ENCODE measurements at places on chromosomes 4 and X.

DNA sequence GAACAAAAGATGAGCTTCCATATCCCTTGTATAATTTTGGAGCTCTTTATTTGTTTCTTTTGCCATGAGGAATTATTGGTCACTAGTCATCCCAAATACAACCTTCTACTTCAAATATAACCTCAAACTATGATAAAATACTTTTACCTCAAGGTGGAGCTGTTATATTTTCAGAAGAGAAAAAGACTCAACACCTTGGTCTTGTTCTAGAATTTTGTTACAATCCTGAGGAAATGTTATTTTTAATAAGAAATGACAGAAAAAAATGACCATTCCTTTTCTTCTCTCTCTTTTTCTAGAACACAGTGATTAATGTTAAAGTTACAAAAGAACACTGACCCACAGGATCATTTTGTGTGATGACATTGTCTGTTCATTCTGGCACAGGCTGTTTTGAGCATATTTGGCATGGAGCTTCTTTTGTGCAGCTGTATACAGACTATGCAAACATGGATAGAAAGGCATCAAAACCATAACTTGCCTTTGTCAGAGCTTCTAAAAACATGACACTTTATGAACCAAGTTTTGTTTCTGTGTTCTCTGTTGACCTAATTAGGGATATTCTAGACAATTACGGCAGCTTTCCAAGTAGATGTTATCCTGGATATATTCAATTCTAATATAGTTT is 159.6 kb upstream of the CTSO start:
- DNase-seq = no peak

DNA sequence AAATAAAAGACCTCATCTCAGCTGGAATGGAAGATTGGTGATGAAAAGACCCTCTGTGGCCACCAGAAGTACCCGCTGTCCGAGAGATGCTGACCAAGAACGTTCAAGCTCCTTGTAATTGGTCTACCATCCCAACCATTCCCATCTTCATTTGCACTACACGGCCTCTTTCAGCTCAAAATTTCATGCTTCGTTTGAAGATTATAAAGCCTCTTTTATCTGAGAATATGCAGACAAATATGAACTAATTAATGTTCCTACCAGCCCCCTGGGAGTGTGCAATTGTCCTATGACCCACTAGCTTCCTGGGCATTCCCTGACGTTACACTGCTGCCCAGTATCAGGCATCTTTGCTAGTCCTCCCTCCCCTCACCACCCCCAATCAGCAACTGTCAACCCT is 583.7 kb downstream of the MID1IP1 start:
- no peak for DNase-seq

GRCh38 chr4:54318904-54319303 is 89.8 kb downstream of the PDGFRA start:
- peak; percentile 55 for DNase-seq

GRCh38 chrX:46912098-46912602 is at the start of gene JADE3:
Gene JADE3 (plus strand): TSS chrX:46912421. CDS start chrX:46984895, 72,474 bp downstream.
- DNase-seq = no peak

- no peak for DNase-seq
Measured at GRCh38 chrX:9785944-9786797, at the start of gene SHROOM2. Gene SHROOM2 (plus strand): TSS chrX:9786429. CDS start chrX:9786546, 117 bp downstream.

- no peak for DNase-seq
Measured at GRCh38 chr4:108533245-108533844, 87.0 kb upstream of the RPL34 start.

GRCh38 chr4:140529434-140529833 is 5.5 kb downstream of the ELMOD2 start:
- DNase-seq = no peak

DNA sequence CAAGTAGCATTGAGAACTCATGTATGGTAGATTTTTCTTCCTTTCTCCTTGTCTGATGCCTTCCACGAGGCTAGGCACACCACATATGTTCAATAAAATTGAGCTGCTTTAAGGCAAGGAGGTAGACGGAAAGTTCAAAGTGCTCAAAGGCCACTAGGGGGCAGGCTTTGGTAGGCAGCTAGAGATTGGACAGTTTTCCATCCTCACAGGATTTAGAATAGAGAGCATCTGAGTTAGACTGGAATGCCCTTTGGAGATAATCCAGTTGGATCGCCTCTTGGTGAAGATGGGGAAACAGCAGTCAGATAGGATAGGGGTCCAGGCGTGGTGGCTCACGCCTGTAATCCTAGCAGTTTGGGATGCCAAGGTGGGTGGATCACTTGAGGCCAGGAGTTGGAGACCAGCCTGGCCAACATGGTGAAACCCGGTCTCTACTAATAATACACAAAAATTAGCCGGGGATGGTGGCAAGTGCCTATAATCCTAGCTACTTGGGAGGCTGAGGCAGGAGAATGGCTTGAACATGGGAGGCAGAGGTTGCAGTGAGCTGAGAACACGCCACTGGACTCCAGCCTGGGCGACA is 30.4 kb downstream of the ELF4 start:
- peak; percentile 22 for DNase-seq

GRCh38 chr4:8523766-8524165 is 56.4 kb upstream of the GPR78 start:
- no peak for DNase-seq

DNA sequence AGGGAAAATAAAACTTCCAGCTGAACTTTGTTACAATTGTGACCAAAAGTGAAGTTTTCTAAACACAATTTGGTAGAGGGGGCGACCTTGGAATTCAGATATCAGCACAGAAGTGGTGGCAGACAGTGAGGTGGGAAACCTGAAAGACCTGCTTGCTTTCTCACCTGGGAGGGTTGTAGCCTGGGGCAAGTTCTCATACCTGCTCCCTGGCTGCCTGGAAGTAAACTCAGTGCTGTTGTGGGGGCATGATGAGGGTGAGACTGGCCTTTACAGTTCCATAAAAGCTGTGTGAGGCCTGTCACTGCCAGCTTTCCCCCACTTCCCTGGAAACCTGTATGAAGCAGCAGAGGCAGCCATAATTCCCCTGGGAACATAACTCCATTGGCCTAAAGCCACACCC is 1180.2 kb downstream of the FAM133A start:
- no peak for DNase-seq

GRCh38 chrX:119981286-119982070 is 37.9 kb upstream of the NKAP start:
- no peak for DNase-seq

DNA sequence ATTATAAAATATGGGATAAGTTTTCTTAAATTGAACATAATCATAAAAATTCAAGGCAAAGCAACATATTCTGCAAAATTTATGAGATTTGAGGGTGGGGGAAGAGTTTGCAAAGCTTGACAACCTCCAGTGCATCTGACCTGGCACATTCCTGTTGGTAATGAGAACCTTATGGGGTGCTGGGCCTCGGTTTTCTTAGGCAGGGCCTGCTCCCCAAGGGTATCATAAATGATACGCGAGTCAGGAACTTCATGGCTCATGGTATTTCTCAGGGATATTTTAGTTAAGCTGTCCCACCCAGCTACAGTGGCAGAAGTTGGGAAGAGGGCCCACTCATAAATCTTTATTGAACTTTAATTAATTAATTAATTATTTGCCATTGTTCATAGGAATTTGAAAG is 13.2 kb downstream of the AFF2 start:
- DNase-seq = no peak

DNA sequence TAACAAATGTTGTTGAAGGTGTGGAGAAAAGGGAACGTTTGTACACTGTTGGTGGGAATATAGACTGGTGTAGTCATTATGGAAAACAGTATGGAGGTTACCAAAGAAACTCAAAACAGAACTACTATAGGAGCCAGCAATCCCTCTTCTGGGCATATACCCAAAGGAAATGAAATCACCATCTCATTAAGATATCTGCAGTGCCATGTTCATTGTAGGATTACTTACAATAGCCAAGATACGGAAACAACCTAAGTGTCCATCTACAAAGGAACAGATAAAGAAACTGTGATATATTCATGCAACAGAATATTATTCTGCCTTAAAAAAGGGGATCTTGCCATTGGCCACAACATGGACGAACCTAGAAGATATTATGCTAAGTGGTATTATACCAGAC is 22.2 kb downstream of the APBB2 start:
- DNase-seq = no peak

DNA sequence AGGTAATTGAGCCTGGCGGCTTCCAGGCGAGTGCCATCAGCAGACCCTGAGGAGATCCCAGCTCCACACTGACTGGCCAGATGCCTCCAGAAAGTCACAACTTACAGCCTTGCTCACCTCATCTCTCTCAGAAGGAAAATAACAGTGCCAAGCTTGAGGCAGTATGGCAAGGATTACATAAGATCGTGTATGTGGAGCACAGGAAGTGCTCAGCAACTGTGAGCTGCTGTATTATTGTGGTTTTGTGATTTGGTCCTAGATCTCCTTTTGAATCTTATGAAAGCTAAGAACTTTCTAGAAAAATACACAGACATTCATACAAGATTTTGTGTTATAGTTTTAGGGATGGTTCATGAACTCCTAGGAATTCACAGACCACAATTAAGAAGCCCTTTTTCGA is 14.0 kb downstream of the RASL11B start:
- DNase-seq = no peak

- DNase-seq = no peak
Measured at GRCh38 chrX:39930786-39931528, 166.8 kb downstream of the BCOR start.

DNA sequence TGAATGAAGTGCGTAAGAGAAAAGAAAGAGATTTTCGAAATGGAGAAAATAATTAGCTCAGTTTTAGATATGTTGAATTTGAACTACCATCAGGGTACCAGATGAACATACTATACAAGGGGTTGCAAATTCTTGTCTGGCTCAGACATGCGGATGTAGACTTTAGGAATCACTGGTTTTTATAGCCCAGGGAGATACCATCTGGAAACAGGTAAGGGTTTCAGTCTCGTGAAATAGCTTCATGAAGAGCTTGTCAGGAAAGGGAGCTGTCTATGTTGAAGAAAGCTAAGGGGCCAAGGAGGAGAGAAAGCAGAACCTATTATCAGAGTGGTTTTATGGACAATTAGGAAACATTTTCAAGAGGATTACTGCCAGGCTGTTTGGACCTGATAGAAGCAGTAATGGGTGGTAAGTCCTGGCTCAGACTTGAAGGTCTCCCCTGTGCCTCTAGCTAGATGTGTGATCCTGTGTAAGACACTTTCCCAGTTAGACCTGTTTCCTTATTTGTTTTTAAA is 6.7 kb downstream of the RAB9A start:
- no peak for DNase-seq

DNA sequence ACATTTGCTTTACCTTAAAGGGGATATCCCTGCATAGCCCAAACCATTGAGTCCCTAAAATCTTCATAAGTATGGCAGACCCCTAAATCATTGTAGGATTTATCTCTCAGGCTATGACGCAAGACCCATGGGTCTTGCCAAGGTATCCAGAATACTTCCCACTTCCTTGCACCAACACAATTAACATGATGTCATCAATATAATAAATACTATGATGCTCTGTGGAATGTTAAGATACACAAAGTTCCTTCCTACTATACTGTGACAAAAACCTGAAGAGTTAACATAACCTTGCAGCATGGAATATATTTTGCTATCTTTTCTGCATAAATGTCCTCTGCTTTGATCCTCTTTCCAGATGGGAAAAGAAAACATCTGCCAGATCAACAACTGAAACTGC is 49.9 kb upstream of the TMEM184C start:
- no peak for DNase-seq

DNA sequence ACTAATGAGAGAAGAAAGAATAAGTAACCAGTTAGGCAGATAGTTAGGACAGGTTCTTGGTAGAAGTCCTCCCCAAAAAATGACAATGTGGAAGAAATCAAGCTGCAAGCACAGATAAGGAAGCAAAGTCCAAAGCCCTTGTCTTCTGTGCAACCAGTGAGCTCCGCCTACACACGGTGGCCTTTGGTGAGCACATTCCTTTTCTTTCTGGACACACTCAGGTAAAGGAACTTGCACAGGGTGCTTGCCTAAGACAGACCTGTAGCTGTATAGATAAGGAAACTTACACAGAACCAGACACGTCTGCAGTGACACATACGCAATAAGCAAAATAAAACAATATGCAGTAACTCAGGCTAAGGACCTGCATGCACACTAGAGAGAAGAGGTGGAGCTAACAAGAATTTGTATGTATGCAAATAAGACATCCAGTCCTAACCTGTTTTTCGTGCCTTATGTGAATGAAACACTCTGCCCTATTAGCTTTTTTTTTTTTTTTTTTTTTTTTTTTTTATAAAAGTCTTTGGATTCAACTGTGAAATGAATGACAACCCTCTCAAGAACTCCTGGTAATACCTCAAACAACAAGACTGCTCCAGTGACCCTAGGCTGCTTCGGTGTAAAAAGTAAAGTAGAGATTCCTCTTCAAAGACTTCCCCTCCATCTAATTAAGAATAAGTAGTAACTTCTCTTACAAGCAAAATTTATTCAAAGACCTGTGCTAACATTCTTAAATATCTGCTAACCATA is 48.8 kb downstream of the UGT2B10 start:
- no peak for DNase-seq

GRCh38 chr4:12144051-12144450 is 715.4 kb upstream of the HS3ST1 start:
- DNase-seq = no peak

DNA sequence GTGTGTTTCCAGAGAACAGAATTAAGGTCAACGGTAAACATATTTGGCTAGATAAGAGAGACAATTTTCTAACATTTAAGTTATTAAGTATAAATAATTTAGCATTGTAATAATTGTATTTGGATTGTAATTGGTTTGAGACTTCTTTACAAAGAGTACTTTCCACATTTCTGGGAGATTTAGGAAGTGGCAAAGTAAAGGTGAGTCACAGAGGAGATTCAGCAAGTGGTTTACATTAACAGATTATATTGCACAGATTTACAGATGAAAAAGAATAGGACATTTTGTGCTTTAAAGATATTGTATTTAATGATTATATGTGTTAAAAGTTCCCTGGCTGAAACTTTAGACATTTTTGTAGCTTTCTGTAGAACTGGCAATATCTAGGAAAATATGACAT is 584.4 kb upstream of the AADAT start:
- DNase-seq = no peak

DNA sequence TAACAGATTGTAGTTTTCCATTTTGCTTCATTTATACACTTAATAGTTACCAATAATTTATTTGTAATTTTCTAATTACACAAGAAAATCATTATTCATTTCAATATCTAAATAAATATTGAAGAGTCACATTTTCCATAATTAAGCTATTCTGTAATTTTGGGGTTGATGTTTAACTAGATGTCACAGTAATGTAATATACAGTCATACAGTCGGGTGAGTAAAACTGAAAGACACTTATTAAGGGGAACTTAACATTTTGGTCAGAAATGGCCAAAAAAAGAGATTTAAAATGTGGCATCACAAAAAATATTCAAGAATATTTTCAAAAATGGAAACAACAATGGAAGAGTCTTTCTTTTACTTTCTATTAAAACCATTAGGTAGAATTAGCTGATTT is 1080.3 kb downstream of the ARAP2 start:
- DNase-seq = no peak

GRCh38 chr4:8267077-8267476 is 2.5 kb upstream of the HTRA3 start:
- DNase-seq = peak; percentile 9
